Cerebellum (tissue), 4 donors: ENCODE measurements at places on chromosomes 11 and 22. TPM values are rescaled to one million over a fixed set of nuclear protein-coding genes. Genes with fewer than 3 reads are reported as not detected.

GRCh38 chr22:42560381-42560780 is 6.6 kb downstream of the SERHL2 start:
- no peak for DNase-seq

DNA sequence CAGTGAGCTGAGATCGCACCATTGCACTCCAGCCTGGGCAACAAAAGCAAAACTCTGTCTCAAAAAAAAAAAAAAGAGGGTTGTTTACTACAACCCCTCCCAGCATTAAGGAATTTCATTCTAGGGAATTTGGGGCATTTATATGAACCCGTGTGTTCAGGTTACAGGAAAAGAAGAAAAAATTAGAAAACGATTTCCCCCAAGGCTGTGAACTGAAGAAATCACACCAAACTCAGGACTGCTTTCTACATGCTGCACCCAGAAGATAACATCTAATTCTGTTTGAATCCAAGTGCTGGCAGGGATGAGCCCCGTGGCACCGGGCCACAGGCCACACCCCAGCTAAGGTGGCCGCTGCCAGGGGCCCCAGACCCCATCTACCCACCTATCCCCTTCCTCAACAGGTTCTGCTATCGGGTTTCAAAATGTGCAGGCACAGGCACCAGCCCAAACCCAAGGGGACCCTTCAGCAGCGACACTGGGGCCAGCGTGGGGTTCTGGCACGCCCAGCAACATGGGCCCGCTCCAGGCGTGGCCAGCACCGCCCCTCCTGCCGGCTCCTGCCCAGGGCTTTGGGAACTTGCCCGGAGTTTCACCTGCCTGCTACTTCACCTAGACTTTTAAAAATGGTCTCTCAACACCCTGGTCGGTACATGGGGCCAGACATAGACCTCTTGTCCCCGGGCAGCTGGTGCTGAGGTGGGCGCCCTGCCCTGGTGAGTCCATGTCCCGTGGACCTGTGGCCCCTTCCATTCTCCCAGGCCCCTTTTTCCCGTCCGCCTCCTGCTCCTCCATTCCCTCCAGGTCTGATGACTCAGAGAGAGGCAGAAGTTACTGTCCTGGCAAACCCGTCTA is 11.8 kb downstream of the CELSR1 start:
- DNase-seq: no peak

GRCh38 chr11:35237860-35238715 is 99.1 kb downstream of the CD44 start:
- no peak for DNase-seq

- DNase-seq: no peak
Observed at GRCh38 chr11:74196781-74197486, 25.8 kb downstream of the PPME1 start.

DNA sequence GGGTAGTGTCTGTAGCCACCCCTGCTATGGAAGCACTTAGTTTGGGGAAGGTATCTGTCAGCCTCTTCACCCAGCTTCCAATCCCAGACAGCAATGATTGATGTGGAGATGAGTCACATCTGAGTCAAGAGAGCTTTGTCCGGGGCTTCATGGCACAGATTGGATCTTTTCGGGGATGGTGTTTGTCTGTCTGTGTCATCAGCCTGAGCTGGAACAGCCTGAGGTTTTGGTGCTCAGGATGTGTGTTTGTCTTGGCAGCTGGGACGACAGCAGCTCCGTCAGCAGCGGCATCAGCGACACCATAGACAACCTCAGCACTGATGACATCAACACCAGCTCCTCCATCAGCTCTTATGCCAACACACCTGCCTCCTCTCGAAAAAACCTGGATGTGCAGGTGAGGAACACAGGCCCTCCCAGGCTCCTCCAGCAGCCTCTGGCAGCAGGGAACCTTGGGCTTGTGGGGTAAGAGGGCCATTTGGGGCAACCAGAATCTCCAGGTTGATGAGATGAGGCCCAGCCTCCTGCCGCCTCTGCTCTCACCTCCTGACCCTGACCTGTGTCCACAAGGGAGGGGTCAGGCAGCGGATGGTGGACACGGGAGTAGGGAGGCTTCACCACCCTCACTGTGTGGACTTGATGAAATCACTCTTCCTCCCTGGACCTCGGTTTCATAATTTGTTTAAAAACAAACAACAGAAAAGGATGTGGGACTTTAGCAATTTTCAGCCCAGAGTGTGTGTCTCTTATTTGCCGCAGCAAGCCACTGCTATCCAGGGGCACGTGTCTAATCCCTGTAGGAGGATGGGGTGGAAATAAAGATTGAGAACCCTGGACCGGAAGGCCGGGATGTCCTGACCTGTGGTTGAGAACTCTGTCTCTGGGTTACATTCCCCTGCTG is 124.3 kb downstream of the DBX1 start:
- DNase-seq: no peak

DNA sequence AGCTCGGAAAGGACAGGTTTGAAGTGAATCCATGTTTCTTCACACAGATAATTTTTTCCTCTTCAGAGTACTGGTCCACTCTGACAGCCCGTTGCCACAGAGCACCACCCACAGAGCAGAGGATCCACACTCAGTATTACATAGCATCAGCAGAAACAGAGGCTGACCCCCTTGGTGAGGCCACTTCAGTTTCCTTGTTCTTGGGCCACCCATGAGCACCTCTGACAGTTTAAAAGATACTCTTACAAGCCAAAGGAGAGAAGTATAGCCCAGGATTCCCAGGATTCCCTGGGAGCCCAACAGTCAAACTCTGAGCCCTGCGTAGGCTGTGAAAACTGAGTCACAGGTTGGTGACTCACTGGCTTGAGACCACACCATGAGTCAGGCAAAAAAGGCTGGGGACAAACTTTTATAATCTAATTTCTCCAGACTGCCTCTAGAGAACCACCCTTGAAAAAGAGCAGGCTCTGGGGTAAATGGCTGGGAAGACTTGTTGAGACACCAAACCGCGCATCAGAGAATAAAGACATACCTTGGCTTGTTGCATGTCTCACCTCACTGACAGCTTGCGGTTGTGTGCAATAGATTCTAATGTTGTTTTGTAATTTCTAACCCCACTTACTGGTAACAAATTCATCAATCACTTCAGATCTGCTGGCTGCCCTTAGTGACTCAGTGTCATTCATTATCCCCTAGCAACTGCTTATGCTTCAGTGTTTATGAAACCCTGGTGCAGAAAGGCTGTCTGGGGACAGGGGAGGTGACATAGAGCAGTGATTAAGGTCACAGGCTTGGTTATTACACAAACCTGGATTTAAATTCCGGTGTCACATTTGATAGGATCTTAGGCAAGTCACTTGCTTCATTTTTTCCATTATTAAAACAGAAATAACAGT is 56.9 kb upstream of the PRSS23 start:
- DNase-seq: no peak

- DNase-seq: no peak
Observed at GRCh38 chr11:44825058-44825785, 98.5 kb downstream of the TSPAN18 start.

DNA sequence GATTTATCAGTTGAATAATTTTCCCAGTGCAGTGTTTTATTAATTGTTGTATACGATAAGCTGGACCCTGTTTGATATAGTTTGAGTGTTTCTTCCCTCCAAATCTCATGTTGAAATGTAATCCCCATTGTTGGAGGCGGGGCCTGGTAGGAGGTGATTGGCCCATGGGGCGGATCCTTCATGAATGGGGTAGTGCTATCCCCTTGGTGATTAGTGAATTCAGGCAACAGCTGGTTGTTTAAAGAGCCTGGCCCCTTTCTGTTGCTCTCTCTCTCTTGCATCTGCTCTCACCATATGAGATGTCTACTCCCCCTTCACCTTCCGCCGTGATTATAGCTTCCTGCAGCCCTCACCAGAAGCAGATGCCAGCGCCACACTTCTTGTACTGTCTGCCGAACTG is 1.5 kb downstream of the OR5A1 start:
- no peak for DNase-seq

- peak; percentile 91 for DNase-seq
Observed at GRCh38 chr11:65366340-65366773, 11.8 kb downstream of the TIGD3 start.

GRCh38 chr11:107217444-107217843 is 199.2 kb upstream of the GUCY1A2 start:
- DNase-seq: no peak

GRCh38 chr11:20249796-20250195 is 89.5 kb upstream of the DBX1 start:
- DNase-seq: no peak

DNA sequence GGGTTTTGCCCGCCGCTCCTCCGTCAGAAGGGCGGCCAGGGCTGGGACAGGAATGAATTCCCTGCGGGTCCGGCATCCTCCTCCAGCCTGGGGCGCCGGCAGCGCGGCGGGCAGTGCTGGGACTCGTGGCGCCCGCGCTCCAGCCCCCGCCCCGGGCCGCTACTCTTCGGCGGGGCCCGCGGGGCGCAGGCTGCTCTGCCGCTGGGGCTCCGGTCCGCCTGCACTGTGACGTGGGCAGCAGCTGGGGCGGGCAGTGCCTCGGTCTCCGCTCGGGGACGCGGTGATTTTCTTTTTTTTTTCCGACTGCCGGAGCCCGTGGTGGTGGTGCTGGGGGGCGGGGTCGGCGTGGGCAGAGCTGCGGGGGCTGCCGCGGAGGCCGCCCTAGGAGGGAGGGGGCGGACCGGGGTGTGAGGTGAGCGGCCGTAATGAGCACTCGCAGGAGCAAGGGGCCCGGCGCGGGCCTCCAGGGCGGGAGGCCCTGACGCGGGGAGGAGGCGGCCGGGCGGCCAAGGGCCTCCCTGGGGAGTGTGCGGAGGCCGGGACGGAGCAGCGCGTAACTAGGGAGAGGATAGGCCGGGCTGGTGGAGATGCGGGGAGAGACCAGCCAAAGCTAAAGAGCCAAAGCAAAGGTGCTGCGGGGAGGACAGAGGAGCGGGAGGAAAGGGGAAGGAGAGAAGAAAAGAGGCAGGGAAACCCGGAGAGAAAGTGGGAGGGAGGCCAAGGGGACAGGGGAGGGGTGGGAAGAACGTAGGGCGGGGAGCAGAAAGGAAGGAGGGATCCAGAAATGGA is 73.3 kb upstream of the ZBED5 start:
- peak; percentile 59 for DNase-seq

- DNase-seq: no peak
Observed at GRCh38 chr11:87603887-87604286, 566.2 kb downstream of the TMEM135 start.

DNA sequence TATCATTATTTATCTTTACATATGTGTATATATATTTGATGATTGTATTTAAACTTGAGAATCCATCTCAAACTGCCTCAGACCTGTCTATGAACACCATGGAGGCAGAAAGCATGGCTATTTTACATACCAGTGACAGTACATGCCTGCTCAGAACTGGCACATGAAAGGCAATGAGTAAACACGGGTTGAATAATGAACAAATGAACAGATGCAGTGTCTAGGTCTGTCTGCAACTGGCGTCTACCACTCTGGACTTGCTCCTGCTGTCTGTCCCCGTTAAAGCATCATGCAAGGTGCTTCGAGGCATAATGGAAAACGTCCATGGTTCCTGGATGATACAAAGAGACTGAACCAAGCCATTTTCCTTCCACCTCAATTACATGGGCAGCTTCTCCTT is 271.6 kb upstream of the NARS2 start:
- DNase-seq: no peak

DNA sequence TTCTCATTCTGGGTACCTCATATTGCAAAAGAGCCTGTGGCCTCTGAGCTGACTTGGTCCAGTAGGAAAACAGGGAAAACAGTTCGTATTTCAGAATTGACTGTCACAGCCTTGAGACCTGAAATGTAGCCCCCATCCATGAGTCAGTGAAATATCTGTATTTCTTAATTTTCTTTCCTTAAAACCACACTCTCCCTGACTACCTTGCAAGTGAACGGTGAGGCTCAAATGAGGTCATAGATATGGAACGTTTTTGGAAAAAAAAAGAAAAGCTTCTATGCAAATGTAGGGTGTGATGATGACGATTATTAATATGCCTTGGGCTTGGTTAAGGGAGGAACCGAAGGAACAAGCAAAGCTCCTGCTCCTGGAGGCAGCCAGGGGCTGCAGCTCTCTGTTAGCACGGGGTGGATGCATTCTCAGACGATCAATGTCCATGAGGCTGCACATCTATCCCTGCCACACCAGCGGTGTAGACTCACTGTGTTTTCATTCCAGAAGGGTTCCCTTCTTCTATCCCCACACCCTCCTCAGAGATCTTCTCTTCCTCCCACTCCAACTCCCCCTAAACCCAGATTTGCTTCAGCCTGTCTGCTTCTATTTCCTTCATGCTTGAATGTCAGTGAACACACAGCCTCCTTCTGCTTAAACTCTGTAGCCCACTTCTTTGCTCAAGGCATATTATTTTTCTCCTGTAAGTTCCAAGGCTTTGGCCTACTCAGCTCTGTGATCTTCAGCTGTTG is 29.2 kb upstream of the SCN3B start:
- peak; percentile 36 for DNase-seq

DNA sequence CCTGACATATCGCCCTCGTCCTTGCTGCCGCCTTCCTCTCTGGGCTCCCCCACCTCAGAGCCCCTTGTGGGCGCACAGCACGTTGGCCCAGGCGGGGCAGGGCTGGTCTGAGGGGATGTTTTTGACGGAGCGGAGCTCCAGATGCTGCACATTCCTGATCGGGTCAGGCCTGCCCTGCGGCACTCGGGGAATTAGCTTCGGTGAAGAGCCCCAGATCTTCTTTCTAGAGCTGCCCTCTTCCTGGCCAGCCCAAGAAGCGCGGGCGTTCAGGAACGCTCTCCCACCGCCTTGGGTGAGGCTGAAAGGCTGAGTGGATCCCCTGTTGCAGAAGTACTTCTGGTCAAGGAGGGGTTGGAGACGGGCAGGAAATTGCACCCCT is 12.1 kb downstream of the YPEL4 start:
- no peak for DNase-seq

Gene POU2AF2
- total RNA-seq: not detected

Gene C1QTNF4
- total RNA-seq: 17.7 TPM

Gene PARVA
- total RNA-seq: 9.5 TPM

Gene NCR3LG1
- total RNA-seq: 9.1 TPM

Gene PRAME
- not detected for total RNA-seq

Gene GLB1L3
- total RNA-seq: 0.45 TPM

Gene PI4KA
- total RNA-seq: 67.2 TPM

Gene MAJIN
- total RNA-seq: not detected

Gene SYT7
- total RNA-seq: 25.7 TPM

Gene OR52I1
- total RNA-seq: not detected

Gene GGT1
- total RNA-seq: 4.9 TPM

Gene TMEM151A
- 6.4 TPM for total RNA-seq

Gene DEUP1
- total RNA-seq: 0.82 TPM

Gene ARHGAP42
- total RNA-seq: 21.4 TPM

Gene TESMIN
- 3.4 TPM for total RNA-seq
